ENCODE measurements at places on chromosomes 4 and X.

DNA sequence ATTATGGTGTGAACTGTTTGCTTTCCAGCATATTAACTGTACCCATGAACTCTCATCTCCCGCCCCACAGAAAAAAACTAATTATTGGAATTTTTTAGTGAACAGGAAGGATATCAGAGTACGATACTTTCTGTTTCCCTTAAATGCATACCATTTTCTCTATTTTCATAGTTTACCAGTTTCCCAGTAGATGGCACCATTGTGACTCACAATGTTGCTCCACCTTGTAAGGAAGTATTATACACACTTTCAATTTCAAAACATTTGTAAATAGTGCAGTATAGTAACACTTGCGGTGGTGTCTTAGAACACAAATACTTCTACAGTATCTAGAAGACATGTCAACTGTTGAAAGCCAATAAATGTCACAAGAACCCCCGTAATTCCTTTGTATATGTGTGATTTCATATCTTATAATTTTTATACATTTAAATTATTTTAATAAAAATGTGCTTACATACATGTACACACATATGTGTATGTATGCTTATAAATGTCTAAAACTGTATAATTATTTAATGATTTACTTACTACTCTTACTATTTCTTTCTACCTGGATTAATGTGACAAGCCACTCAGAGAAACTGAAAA, 167.3 kb downstream of the SLIT2 start:
- peak; percentile 87 for DNase-seq

- DNase-seq = no peak
Observed at GRCh38 chr4:131296192-131296591, 1852.9 kb upstream of the PCDH10 start.

- peak; percentile 64 for DNase-seq
Observed at GRCh38 chrX:152926279-152926678, 28.4 kb downstream of the ZNF185 start.

DNA sequence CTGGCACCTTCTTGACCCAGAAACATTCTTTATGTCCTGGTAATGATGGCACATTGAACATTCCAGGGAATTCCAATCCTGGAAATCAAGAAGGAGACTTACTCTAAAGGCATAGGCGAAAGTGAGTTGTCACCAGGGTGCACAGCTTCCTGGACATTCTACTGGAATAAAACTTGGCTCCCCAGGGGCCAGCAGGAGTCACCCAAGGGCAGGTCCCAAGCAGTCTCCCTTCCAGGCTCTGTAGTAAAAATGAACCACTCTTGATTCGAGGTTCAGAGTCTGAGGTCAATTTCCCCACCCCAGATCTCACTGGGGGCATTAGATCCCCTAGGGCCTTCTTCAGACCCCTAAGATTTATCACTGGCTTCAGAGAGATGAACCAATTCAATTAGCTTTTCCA, 338.7 kb upstream of the GATB start:
- no peak for DNase-seq

GRCh38 chrX:19867938-19868337, 19.5 kb downstream of the SH3KBP1 start:
- DNase-seq = no peak

- DNase-seq = no peak
Observed at GRCh38 chr4:3865986-3866812, 100.0 kb downstream of the ADRA2C start.

- DNase-seq = no peak
Observed at GRCh38 chr4:147960971-147961370, 229.1 kb downstream of the ARHGAP10 start.

GRCh38 chrX:119003462-119003861, 29.0 kb downstream of the LONRF3 start:
- DNase-seq = no peak

DNA sequence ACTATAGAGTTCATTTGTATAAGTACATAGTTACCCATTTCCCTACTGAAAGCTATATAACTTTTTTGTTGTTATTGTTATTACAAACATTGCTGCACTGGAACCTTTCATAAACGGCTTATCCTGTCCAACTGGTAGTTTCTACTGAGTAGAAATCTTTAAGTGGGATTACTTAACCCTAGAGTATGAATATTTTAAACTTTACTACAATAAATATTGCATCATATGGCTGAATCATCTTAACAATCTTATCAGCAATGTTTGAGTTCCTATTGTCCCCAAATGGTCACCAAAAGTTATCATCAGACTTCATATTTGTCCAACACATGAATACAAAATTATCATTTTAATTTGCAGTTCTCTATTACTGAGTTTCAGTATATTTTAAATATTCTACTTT, 40.5 kb downstream of the LCORL start:
- peak; percentile 15 for DNase-seq

- no peak for DNase-seq
Observed at GRCh38 chr4:47652092-47652491, 167.0 kb downstream of the ATP10D start.

DNA sequence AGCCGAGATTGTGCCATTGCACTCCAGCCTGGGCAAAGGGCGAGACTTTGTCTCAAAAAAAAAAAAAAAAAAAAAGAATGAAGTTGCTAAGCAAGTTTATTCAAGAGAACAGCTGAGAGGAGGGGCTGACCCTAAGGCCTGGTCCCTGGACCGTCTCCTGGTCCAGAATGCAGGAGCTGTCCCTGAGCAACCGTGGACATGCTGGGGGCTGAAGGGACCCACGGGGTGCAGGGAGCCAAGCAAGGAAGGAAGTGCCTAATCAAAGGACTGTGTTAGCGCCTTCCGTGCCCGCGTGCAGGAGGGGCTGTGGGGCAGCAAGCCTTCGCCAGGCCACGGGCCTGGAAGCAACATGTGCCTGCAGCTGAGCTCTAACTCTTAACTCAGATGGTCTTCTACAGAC, 39.1 kb upstream of the CDKN2AIP start:
- no peak for DNase-seq

- peak; percentile 62 for DNase-seq
Observed at GRCh38 chr4:105978684-105979296, 83.5 kb downstream of the NPNT start.

DNA sequence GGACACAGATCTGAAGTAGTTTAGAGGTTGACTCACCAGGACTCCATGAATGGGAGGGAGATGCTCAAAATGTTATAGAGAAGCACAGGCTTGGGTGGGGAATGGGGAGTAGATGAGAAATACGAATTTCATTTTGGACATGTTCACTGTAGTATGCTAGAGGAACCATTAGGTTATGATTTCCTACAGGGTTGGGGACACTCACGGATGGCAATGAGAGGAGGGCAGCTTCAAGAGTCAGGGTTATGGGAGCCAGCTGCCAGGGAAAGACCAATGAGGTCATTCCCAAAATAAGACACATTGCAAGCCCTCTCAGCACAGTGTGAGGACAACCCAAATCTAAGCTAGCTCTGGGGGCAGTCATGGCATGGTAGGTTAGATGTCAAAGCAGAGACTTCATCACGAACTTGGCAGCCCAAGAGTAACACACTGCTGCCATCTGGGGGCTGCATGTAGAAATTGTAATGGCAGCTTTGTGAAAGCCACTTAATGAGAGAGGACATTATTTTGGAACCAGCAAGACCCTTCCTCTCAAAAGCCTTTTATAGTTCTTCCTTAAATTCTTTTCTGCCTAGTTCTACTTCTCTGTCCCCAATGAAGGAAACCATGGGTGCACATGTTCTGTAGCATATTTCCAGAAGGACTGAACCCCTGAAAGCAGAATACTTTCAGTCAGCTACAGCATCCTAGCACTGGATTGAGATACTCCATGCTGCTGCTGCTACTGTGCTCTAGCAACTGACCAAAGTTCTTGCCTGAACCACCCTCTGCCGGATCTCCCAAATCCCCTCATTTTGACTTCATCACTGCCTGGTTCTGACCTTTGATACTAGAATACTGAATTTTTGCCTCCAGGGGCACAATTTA, 16.2 kb upstream of the ZCCHC12 start:
- DNase-seq = peak; percentile 54

GRCh38 chr4:41304221-41304620, 47.5 kb downstream of the UCHL1 start:
- DNase-seq = no peak

DNA sequence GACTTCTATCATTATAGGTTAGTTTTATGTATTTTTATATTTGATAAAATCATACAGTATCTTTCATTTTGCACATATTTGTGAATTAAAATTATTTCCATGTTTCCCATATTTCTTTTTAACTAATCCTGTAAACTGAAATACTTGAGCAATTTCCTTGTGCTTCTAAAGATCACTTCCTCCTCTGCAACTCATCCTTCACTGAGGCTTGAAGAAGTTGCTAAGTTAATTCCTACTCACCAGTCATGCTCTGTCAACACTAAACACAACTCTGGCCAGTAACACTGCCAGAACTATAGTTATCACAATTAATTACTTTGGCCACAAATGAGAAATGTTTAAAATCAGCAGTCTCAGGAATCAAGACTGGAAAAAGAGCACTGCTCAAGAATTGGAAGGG, 6.7 kb downstream of the SPATA4 start:
- no peak for DNase-seq

GRCh38 chr4:188139671-188140070, 430 bp downstream of the TRIML1 start:
- DNase-seq = no peak

DNA sequence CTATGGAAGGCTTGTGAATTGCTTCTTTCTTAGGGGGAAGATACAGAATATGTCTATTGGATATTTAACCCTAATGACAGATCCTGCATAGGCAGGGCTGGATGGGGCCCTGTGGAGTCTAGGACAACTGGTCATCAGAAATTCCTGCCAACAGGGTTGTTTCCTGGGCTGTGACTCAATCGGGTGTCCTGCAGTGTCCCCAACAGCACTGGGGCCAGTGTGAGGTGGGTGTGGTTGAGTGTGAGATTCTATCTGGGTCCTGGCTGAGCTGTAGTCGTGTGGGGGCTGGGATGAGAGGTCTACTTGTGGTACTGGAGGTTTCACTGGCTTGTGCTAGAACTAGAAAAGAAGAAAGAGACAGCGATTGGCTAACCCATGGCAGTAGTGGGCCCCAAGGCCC, 87.3 kb upstream of the WDR1 start:
- DNase-seq = no peak

DNA sequence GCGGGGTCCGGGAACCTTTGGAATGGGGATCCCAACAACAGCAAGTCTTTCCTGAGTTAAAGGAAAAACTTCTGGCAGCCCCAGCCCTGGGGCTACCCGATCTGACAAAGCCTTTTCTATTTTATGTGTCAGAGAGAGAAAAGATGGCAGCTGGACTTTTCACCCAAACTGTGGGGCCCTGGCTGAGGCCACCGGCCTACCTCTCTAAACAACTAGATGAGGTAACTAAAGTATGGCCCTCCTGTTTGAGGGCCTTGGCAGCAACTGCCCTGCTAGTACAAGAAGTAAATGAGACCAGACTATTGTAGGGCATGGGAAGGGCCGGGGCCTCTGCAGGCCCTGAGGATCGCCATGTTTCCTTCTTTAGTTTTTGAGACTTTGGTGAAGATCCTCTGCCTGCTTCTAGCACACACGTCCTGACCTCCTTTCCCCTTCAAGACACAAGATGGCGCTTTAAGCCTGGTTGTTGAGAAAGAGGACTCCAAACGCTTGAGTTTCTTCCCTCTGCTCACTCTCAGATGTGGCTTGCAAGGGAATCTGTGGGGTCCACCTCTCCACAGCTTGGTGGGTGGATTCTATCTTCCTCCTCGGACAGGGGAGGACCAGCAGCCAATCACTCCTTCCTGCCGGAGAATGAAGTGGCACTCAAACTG, 18.5 kb upstream of the DRD5 start:
- peak; percentile 72 for DNase-seq

DNA sequence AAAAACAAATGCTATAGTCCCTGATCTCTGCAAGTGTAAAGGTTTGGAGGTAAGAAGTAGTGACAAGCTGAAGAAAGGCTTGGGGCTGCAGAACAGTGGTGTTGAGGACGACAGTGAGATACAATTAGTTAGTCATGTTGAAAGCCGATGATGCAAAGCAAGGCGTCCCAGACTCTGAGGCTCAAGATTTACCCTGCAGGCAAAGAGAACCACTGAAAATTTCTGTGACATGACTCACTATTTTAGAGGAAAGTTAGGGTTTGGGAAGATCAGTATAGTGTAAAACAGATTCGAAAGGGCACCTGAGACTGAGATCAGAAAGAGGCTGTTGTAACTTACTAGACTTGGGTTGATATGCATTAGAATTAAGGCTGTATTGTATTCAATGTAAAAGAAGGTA, 281.3 kb upstream of the FTHL17 start:
- peak; percentile 76 for DNase-seq

- no peak for DNase-seq
Observed at GRCh38 chrX:137195296-137195695, 161.5 kb upstream of the GPR101 start.

GRCh38 chrX:47204970-47205369, 11.3 kb downstream of the UBA1 start:
- DNase-seq = no peak

- DNase-seq = no peak
Observed at GRCh38 chr4:184024637-184025036, 119.5 kb downstream of the STOX2 start.

DNA sequence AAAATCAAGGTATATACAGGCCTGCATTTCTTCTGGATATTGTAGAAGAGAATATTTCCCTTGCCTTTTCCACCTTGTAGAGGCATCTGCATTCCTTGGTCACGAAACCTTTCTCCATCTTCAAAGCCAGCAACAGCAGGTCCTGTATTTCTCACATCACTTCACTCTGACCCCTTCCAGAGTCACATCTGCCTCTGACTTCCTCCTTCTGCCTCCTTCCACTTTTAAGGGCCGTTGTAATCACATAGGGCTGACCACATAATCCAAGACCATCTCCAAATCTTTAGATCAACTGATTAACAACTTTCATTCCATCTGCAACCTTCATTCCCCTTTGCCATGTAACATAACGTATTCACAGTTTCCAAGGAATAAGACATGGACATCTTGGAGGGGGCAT, 38.3 kb upstream of the NDP start:
- no peak for DNase-seq

DNA sequence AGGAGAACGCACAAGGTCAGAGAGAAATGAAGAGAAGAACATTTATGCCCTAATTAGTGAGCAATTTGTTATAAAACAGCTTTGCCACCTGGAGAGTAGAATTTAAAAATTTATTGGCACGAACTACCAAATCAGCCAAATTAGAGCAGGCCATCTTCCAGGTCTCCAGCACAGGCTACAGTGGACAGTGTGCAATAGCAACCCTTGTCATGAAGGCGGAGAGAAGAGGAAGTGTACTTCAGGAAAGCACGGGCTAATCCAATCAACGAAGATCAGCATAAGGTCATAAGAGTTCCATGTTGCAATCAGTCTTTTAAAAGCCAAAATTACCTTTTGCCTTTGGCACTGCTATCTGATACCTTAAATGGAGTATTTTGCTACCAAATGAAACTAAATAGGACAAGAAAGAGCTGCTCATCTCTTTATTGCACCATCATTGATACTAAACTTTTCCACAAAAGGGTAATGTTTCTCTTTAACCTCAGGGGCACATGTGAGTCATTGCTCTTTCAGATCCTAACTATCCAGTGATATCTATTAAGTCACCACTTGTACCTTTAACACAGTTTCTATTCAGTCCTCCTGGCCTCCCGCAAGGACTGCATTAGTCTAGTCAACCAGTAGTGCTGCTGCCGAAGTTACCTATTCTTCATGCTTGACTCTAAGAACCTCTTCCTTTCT, 19.9 kb downstream of the ANK2 start:
- peak; percentile 3 for DNase-seq

- no peak for DNase-seq
Observed at GRCh38 chr4:40306226-40306625, 28.9 kb upstream of the CHRNA9 start.

GRCh38 chr4:7193030-7193958, 956 bp downstream of the SORCS2 start:
- DNase-seq = no peak
